Activated naive CD4-positive, alpha-beta T cell treated with anti-CD3 and anti-CD28 coated beads, Interleukin-2, amount 10 ng/mL, durations not matched to agents 7 days and 5 days (primary cell): ENCODE measurements at places on chromosomes 5 and 9.

- H3K27me3 ChIP-seq, result no peaks in the 10 kb centered on the region
- no peak for DNase-seq
- peaks cover 4% of the 10 kb centered on the region for H3K36me3 ChIP-seq
- no peaks in the 10 kb centered on the region for H3K4me1 ChIP-seq
- H3K4me3 ChIP-seq, result no peak overlapping the region
Measured at GRCh38 chr9:20848490-20848889, 164.4 kb downstream of the FOCAD start.

DNA sequence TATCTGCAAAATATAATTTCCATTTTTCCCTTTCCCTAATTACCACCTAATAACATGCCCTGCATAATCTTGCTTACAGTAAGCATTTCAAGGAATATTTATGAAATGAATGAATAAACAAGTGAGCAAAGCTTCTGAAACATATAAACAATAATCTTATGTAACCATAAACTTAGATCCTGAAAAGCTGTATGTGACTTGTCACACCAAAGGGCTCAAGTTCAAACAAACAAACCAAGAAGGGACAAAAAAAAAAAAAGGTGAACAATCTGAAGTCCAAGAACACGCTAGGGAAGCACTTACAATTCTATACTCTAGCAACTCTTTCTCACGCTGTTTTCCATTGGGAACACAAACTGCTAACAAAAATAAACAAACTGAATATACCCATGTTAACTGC is 36.3 kb downstream of the PLPP1 start:
- no peak for DNase-seq
- H3K27me3 ChIP-seq, result no peaks in the 10 kb centered on the region
- peaks cover 10% of the 10 kb centered on the region for H3K36me3 ChIP-seq
- H3K4me3 ChIP-seq, result no peak overlapping the region

DNA sequence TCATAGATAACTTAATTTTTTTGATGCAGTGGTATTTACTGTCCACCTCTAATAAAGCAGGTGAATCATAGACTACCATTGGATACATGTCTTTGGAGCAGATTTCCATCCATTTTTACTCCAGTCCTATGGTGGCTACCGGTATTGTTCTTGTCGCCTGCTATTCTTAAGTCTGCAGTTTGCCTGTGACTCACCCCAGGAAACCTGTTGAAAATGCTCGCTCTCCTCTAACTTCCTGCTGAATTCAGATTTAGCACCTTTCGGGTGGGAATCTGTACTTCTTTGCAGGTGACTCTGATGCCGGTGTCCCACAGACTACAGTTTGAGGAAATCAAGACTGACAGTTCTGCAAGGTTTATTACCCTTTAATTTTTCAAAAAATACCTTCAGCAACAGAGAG is 58.8 kb upstream of the DHFR start:
- H3K36me3 ChIP-seq, result peaks cover 45% of the 10 kb centered on the region
- H3K4me1 ChIP-seq, result peaks cover 26% of the 10 kb centered on the region
- peak overlapping the region; percentile 33 for H3K27ac ChIP-seq
- H3K4me3 ChIP-seq, result no peak overlapping the region

DNA sequence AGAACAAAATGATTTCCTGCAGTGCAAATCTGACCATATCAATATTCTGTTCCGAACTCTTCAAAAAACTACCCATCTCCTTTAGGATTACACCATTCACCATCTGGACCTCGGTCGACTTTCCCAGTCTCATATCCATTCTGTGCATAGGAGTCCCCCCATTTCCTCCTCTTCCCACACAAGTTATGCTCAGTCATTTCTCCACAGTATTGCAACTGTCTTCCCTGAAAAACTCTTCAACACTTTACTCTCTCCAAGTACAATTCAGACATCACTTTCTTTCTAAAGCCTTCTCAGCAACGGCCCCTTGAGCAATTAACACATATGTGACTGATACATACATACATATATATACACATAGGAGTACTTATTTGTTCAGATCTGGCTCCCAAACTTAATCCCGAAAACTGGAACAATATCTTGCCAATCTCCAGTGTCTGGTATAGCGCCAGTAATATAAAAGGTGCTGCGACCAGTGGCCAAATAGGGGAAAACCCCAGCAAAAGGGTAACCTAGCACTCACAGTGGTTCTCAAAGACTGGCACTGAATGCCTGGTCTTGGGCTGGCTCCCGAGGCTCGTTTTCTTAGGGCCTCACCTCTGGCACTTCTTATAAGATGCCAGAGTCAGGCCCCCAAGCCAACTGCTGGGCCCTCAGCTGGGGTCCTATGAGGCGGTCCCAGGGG is 629 bp downstream of the ZBTB26 start:
- H3K36me3 ChIP-seq, result peaks cover 8% of the 10 kb centered on the region
- no peak overlapping the region for H3K27ac ChIP-seq
- DNase-seq, result no peak
- no peaks in the 10 kb centered on the region for H3K27me3 ChIP-seq
- H3K4me3 ChIP-seq, result no peak overlapping the region

GRCh38 chr5:73232266-73233041 is 59.5 kb downstream of the TMEM174 start:
- DNase-seq, result no peak
- no peak overlapping the region for H3K4me3 ChIP-seq
- no peaks in the 10 kb centered on the region for H3K36me3 ChIP-seq
- H3K27me3 ChIP-seq, result peaks cover 87% of the 10 kb centered on the region
- peaks cover 17% of the 10 kb centered on the region for H3K4me1 ChIP-seq
- H3K27ac ChIP-seq, result no peak overlapping the region

DNA sequence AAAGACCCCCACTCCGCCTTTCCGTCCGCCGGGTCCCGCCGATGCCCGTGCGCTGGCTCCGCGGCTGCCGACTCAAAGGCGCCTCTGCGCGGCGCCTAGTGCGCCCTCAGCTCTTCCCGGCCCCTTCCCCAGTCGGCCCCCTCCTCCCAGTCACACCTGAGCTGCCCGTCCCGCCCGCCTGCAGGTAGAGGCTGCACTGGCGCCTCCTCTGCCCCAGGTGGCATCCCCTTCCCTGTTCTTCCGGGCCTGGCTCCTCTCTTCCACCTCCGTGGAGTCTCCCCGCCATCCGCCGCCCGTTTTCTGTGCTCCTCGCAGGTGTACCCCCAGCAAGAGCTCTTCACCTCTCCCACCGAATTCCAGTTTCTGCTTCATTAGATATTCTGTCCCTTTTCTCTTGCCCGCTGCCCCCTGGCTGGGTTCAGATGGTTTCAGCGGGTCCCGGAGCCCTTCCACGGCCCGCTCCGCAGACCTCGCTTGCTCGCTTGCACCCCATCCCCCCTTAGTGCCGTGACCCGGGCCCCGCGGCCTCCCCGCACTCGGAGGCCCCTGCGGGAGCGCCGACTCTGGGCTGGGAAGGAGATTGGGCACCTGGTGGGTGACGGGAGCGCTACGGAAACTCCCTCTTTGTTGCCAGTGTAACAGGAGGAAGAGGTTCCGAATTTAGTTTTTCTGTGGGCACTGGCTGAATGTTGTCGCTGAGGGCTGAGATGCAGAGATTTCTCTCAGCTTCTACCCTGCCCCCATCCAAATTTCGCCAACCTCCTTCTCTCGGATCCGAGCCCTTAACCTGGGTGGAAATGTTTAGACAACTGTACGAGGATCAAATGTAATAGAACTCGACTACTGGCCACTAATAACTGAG is 809 bp downstream of the SLC44A1 start:
- peak; percentile 57 for DNase-seq
- H3K36me3 ChIP-seq, result no peaks in the 10 kb centered on the region
- H3K27ac ChIP-seq, result peak overlapping the region; percentile 69
- peaks cover 51% of the 10 kb centered on the region for H3K27me3 ChIP-seq

DNA sequence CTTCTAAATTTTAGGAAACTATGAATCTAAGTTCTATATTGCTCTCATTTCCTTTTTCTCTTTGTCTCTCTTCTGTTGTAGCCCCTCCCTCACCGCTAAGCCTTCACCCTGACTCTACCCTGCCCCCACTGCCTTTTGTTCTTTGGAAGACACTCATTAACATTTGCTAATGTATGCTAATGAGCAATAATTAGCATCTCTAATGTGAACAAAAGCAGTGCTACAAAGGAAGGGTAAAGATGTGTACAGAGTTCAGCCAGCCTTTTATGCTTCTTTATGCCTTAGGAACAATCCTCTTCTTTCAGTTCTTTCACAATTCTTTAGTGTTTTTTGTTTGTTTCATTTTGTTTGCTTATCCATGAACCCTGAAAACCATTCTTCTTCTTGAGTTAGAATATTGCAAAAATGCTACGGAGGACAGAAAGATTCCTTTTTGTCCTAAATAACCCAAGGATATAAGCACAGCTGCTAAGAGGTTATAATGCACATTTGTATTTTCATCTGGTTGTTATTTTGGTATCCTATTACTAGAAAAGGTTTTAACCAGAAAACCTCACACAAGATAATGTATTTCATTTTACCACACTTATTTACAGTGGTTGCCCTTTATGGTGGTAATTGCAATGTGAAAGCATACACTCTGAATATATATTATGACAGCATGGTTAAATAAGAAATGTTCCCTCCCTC is 159.3 kb downstream of the TMC1 start:
- no peak overlapping the region for H3K4me3 ChIP-seq
- no peak overlapping the region for H3K27ac ChIP-seq
- DNase-seq, result no peak
- no peaks in the 10 kb centered on the region for H3K36me3 ChIP-seq

DNA sequence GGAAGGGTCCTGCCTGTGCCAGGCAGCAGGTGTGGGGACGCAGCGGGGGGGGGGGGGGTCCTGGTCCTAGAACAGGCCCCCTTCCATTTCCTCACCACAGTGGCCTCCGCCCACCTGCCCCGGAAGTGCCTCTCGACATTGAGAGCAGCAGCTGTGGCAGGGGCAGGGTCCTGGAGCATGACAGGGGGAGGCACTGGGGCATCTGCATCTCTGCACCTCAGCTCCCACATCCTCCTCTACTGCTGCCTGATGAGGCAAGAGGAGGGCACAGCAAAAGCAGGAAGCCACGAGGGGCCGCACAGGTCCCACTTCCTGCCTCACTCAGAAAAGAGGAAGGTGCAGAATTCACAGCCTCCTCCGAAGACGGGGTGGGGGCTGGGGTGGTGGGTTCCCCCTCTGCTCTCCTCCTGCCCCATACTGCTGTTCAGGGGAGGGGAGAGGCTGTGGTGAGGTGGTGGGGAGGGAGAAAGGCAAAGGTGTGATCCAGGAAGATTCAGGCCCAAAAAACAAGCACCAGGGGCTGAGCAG is 14.8 kb downstream of the AKNA start:
- H3K4me1 ChIP-seq, result peaks cover 93% of the 10 kb centered on the region
- peak overlapping the region; percentile 77 for H3K4me3 ChIP-seq
- no peaks in the 10 kb centered on the region for H3K27me3 ChIP-seq
- peak overlapping the region; percentile 94 for H3K27ac ChIP-seq
- H3K36me3 ChIP-seq, result peaks cover 83% of the 10 kb centered on the region
- DNase-seq, result peak; percentile 94

- H3K27ac ChIP-seq, result no peak overlapping the region
- no peaks in the 10 kb centered on the region for H3K27me3 ChIP-seq
- H3K36me3 ChIP-seq, result no peaks in the 10 kb centered on the region
- no peaks in the 10 kb centered on the region for H3K4me1 ChIP-seq
Measured at GRCh38 chr5:8686707-8687106, 817.8 kb downstream of the MTRR start.

DNA sequence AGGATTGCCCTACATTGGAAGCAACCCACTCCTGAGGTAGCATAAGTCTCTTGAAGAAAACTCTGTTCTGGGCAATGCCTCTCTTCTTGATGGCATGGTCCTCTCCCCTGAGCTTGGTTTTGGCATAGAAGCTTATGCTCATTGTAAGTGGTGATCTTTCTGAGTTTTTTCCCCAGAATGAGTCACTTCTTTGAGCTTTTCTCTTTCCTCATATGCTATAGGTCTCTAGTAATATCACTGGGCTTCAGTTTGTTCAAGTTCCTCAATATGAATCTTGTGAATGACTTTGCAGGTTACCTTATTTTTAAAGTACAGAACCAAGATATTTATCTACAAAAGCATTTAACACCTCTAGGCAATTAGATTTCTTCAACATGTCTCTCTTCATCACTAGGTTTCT is 76.5 kb upstream of the ATG10 start:
- no peaks in the 10 kb centered on the region for H3K27me3 ChIP-seq
- H3K4me1 ChIP-seq, result no peaks in the 10 kb centered on the region
- no peak overlapping the region for H3K4me3 ChIP-seq
- no peak for DNase-seq

GRCh38 chr5:136203303-136203922 is 10.5 kb upstream of the SMIM32 start:
- no peak overlapping the region for H3K4me3 ChIP-seq
- no peaks in the 10 kb centered on the region for H3K4me1 ChIP-seq
- no peaks in the 10 kb centered on the region for H3K36me3 ChIP-seq
- DNase-seq, result no peak
- no peak overlapping the region for H3K27ac ChIP-seq
- H3K27me3 ChIP-seq, result peaks cover 17% of the 10 kb centered on the region

DNA sequence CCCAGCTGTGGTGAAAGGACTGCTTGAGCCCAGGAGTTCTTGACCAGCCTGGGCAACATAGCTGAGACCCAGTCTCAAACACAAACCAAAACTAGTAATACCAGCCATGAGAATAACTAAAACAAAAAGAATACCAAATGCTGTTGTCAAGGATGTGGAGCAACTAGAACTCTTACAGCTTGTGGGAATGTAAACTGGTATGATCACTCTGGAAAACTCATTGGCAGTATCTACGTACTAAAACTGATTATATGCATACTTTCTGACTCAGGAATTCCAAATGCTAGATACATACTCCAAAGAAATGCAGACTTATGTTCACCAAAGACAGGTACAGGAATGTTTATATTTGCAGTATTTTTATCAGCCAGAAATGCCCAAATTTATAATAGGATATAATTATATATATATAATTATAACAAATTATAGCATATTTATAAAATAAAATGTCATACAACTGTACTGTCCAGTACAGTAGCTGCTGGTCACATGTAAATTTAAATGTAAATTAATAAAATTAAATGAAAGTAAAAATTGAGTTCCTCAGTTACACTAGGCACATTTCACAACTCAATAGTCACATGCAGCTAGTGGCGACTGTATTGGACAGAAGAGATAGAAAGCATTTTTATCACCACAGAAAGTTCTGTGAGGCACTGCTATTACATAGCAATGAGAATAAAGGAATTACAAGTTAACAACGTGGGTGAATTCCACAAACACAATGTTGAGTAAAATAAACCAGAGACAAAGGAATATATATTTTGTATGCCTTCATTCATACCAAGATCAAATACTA is 118.5 kb downstream of the GNAQ start:
- no peak for DNase-seq
- no peak overlapping the region for H3K27ac ChIP-seq
- peaks cover 57% of the 10 kb centered on the region for H3K4me1 ChIP-seq
- peaks cover 46% of the 10 kb centered on the region for H3K36me3 ChIP-seq
- H3K4me3 ChIP-seq, result no peak overlapping the region
- H3K27me3 ChIP-seq, result no peaks in the 10 kb centered on the region

GRCh38 chr9:92155221-92155620 is 40.0 kb upstream of the SPTLC1 start:
- DNase-seq, result no peak
- H3K4me1 ChIP-seq, result no peaks in the 10 kb centered on the region
- no peak overlapping the region for H3K4me3 ChIP-seq
- H3K27ac ChIP-seq, result no peak overlapping the region
- H3K36me3 ChIP-seq, result no peaks in the 10 kb centered on the region
- peaks cover 48% of the 10 kb centered on the region for H3K27me3 ChIP-seq

GRCh38 chr5:142478113-142478512 is 153.3 kb upstream of the SPRY4 start:
- H3K27me3 ChIP-seq, result peaks cover 30% of the 10 kb centered on the region
- no peak overlapping the region for H3K27ac ChIP-seq
- H3K4me1 ChIP-seq, result no peaks in the 10 kb centered on the region
- H3K36me3 ChIP-seq, result no peaks in the 10 kb centered on the region
